ENCODE measurements at places on chromosomes 5 and 9.

DNA sequence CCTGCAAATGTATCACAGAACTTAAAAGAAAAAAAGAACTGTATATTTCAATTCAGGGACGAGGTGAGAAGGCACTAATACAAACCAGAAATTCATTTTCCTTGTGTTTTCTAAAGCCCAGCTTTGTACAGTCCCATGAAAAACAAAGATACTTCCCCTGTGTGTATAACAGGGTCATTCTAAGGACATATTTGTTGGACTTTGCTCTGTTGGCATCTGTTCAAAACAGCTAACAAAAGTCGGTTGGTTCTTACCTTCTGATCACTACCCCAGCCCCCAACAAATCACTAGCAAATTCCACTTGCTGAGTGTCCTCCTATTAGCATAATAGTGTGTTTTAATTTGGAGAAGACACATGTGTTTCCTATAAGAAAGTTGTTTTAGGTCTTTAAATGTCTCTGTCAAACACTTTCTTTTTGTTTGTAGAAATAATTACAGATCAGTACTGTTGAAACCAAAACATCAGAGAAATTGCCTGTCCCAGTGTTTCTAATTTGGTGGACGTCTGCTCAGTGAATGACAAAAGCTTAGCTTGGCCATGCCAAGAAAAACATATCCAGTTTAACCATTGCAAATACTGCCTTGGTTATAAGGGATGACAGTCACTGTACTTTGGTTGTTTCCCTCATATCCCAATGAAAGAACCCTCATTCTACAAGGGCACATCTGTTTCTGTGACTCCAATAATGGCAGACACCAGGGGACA, 480.5 kb downstream of the EBF1 start:
- no peak for DNase-seq

GRCh38 chr9:20041697-20042081, 252.9 kb upstream of the SLC24A2 start:
- peak; percentile 9 for DNase-seq

DNA sequence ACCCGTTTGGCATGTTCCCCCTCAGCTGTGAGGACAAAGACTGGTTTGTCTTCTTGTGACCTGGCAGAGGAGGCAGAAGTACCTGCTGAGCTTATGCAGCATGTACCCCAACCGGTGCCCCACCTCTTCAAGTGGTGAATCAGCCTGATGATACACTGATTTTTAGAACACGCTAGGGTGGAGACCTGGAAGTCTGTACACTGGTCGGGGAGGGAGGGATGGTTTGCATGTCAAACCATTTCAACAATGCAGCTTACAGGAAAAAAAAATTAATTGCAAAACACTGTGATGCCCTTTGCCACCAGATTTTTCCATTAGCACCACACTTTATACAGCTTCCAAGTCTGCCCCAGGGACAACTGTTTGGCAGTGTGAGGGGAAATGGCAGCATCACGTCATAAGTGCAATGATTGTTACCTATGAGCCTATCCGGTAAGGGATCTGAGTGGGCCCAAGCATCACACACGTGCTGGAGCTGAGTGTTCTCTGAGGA, 155.1 kb upstream of the DMRT1 start:
- no peak for DNase-seq

DNA sequence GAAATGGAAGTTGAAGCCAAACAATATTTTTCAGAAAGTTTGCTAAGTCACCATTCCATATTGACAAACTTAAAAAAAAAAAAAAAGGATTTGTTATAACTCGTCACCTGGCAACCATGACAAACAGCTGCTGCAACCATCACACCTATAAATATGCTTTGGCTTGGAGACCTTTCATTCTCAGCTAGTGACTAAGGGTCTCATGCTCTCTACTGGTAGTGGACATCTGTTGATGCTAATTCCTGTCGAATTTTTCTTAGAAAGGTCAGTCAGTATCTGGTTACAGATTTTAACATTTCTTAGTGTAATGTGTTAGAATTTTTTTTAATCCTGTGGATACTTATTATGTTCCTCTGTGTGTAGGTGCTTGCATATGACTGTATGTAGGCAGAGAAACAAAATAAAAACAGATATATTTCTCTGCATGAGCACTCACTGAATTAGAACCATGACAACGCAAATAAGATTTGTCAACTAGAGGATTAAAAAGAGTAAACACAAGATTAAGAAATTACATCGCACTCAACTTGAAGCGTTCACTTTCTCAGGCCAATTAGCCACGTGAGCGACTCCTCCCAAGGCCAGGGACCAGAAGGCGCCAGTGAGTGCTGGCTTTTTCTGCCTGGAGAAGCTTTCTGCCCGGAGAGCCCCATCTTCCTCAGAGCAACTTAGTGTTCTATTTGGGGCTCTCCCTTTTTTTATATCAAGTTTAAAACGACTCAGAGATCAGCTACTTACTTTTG, 27.0 kb upstream of the ZNF622 start:
- DNase-seq, result no peak

- DNase-seq, result no peak
Measured at GRCh38 chr9:110443866-110444220, 106.2 kb upstream of the TXNDC8 start.

GRCh38 chr5:175479125-175479881, 943 bp downstream of the SFXN1 start:
- DNase-seq, result no peak

DNA sequence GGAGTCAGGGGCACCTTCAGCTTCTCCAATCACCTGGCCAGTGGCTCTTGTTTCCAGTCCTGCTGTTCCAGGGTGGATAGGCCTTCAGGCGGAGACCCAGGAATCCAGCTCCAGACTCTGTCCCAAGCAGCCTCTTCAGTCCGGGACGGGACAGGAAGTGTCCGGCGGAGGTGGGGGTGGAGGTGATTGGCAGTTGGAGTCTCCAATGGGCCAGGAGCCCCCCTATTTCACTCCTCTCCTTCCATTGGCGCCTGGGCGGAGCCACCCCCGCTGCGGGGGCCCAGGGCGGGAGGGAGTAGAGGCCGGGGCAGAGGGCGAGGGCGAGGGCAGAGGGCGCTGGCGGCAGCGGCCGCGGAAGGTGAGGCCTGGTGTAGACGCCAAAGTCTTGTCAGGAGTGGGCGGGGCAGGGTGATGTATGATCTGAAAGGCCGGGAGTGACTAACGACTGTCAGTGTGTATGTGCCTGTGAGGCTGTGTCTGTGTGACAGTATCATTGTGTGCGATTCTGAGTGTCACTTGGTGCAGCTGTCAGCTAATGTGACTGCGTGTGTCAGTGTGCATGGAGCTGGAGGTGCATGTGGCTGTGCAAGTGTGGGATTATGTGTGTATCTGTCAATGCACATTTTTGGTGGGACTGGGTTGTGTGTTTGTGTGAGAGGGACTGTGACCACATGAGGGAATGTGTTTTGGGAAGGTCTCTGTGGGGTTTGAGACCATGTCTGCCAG, at the start of gene IL11RA:
Gene IL11RA (plus strand): TSS at position 310 of the 726 bp plus-strand sequence. CDS start 3,033 bp downstream, outside the sequence.
- no peak for DNase-seq

- peak; percentile 87 for DNase-seq
Measured at GRCh38 chr9:122807271-122807900, 7.5 kb downstream of the OR1K1 start.

DNA sequence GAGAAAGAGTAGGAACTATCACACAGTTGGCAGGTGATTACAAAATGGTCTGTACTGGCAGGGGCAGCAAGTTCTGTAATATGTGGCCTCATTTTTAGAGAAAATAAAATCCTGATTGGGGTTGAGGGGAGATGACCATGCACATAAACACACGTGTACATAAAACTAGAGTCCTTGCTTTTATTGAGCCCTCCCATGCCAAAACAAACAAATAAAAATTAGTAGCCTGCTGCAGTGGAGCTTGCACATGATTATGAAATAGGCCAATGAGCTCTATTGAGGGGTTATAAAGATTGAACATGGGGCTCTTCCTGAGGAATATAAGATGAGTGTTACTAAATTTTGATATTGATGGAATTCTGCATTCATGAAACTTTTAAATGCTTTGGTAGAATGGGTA, 248.4 kb downstream of the ELAVL2 start:
- no peak for DNase-seq

- DNase-seq, result no peak
Measured at GRCh38 chr5:131324303-131324702, 60.5 kb downstream of the CDC42SE2 start.

GRCh38 chr9:23822261-23823169, 3.5 kb downstream of the ELAVL2 start:
- no peak for DNase-seq

DNA sequence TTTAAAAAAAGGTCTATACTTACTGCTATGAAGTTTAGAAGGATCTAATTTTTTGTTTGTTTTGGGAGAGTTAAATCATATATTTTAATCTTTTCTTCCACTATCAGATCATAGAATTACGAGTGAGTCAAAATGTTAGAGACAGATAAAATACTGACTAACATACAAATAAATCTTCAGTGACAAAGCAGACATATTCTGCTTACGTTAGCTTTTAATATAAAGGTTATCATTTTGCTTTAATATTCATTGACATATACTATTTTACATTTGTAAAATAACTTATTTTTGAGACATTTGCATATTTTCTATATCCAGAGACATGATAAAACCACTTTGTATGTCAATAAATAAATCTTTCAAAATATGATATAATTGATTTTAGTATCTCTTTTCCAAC, 64.6 kb upstream of the GABRA1 start:
- DNase-seq, result no peak

- no peak for DNase-seq
Measured at GRCh38 chr9:73714294-73714693, 562.6 kb downstream of the ANXA1 start.

DNA sequence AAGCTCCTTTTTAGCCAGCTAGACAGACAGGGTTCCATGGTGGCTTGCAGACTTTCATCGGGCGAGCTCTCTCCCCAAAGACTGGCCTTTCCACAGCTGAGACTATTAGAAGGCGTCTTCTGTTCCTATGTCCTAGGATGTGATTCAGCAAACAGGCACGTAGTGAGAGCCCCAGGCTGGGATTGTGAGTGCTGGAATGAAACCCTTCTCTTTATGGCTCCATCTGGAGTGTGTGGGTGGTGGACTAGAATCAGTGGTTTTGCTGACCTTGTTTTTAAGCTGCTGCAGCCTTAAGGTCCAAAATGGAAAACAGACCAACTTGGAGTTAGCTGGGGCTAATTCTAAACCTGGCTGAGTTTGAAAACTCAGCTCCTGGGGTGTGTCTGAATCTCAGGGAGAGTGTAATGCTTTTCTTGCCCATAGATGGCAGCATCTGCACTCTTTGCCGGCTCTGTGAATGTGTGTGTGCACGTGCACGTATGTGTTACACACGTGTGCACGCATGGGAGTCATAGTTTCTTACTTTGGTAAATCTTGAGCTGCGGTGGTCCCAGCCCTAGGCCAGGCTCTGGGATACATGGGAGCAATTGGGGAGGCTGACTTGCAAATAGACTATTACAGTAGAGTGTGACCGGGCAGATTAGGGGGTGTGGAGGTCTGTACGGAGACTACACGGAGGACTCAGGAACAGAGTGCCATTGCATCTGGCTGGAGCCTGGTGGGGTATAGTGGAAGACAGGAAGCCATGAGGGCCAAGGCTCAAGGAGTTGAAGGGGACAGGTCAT, 10.7 kb downstream of the GSN start:
- DNase-seq, result peak; percentile 75

DNA sequence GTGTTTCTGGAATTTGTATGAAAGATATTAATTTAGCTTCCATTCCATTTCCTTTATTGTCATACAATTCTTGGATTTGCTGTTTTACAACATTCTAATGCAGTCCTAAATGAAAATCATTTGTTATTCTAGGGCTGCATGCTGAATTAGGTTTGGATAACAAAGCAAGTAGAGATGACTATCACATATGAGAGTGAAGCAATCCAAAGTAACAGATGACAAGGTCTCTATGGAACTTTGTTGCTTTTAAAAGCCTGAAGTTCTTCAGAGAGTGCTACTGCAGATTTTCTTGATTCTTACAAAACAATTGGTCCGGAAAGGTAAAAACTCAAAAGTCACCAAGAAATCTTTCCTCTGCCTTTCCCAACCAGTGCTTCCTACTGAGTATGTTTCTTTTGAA, 56.9 kb upstream of the VCAN start:
- DNase-seq, result no peak

DNA sequence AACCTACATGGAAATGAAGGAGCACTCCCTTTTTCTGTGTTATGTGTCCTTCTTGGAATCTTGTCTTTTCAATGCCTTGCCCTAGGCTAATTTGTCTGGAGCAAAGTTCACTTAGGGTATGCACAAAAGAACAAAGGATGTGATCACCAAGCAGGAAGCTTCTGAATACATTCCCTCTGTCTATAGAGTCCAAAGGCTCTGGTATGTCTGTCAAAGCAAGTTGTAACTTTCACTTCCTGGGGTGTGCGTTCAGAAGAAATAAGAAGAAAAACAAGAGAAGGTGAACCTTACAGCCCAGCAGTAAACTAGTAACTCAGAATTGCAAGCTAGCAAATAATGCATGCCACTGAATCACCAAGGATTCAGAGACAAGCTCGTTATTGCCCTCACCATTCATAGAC, 31.7 kb upstream of the CDH6 start:
- no peak for DNase-seq

GRCh38 chr5:160306696-160307095, 5.7 kb downstream of the CCNJL start:
- no peak for DNase-seq

DNA sequence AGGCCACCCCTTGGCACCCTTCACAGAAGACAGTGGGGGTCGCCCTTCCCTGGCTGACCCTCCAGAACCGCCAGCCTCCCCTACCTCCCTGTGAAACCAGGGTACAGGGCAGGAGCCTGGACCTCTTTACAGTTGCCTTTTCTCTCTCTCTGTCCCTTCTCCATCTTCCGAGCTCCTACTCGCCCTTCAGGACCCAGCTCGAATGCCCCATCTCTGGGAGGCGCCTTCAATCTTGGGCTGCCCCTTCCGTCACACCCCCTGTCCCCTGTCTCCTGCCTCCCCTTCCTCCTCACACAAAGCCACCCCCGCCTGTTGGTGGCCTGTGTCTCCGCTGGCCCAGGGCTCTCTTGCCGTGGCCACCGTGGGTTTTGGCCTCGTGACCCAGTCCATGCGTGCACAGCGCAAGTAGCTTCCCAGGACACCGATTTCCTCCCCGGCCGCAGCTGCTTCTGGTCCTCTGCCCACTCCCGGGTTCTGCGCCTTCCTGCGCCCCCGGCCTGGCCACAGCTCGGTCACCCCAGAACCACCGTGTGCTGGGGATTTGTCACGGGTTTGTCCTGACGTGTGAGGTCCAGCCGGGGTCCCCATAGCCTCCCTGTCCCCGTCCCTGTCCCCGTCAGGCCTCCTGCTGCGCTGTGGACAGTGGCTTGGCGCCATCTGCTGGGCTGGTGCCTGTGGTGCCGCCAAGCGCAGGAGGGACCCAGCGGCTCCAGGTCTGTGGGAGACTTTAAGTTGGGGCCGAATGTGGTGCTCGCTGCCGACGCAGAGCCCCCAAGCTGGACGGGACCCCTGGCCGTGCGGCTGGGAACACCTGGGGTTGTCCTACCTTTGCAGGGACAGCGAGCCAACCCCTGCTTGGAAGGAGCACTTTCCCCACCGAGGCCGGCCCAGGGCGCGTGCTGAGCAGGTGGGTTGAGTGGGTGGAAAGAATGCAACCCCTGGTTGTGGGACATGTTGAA, 4.0 kb upstream of the TMEM250 start:
- peak; percentile 48 for DNase-seq

GRCh38 chr5:149355688-149356087, 2.2 kb upstream of the PCYOX1L start:
- no peak for DNase-seq

- no peak for DNase-seq
Measured at GRCh38 chr5:113182658-113183344, 206.2 kb downstream of the DCP2 start.
